ENCODE measurements at places on chromosomes 1 and 21.

GRCh38 chr1:52601991-52602855, at the start of gene GPX7:
Gene GPX7 (plus strand): TSS chr1:52602371. CDS start chr1:52602410, 39 bp downstream.
- peak; percentile 68 for ATAC-seq

DNA sequence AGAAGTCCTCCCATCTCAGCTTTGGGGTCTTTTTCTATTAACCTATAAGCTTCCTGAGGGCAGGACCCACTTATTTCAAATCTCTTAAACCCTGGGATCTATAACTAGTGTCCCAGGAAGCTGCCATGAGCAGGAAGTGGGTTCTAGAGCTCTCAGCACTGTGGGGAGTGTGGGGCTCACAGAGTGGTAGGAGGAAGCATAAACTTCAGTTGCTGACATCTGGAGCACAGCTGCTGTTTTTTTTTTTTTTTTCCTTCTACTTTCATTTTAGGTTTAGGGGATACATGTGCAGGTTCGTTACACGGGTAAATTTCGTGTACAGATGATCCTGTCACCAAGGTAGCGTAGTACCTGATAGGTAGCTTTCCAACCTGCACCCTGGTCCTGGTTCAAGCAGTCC, 59.3 kb downstream of the AK4 start:
- ATAC-seq = no peak

DNA sequence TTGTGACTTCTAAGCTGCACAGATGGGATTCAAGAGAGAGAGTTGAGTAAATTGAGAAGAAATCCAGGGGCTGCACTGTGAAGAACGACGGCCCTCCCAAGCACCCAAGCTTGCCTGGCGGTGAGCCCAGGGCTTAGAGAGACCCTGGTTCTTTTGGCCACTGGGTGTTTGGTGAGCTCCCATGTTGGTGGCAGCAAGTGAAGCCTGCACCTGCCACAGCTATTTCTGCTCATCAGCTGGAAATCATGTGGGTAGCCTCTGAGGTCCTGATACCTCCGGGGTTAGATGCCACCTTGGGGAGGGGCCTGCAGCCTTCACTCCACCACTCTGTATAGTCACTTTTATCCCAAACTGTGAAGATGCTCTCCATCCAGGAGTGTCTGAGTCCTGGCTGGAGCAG, 6.2 kb upstream of the BTG2 start:
- peak; percentile 85 for ATAC-seq

DNA sequence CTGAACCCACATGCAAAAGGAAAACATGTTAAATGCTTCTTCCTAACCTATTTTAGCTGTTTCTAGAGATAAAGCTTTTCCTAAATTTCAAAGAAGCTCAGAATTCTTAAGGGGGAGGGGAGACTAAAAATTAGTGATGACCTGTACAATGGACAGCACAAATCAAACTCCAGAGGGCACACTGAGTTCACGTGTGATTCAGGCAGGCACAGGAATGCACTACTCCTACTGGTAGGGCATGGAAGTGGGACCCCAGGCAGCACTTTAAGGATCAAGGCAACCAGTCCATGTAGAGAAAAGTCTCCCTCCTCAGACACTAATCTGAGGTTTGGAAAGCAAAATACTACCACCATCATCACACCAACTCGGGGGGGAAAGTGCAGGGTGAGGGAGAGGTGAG, 31.3 kb upstream of the CLCA4 start:
- no peak for ATAC-seq

DNA sequence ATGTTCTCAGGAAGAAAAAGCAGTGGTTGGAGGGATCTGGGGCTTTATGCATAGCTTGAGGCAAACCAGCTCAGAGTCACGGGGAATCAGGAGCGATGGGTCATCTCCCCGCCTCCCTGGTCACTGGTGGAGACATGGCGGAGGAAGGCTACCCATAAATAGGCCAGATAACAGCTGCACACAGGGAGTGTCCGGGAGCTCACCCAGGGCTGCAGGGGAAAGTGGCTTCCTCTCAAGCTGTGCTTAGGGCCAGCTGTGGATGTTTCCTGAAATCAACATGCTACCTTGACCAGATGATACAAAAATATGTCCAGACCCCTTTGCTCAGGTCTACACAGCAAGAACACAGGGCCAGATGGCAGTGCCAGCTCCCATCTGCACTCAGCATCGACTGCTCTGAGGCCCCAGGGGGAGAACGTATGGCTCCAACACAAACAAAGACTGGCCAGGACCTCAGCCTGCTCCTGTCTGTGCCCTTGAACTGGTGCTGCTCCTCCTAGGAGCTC, 27.1 kb upstream of the RERE start:
- ATAC-seq = no peak

GRCh38 chr1:192654591-192655251, 18.8 kb downstream of the RGS13 start:
- ATAC-seq = no peak

GRCh38 chr1:203388683-203389082, 37.8 kb upstream of the FMOD start:
- ATAC-seq = no peak

DNA sequence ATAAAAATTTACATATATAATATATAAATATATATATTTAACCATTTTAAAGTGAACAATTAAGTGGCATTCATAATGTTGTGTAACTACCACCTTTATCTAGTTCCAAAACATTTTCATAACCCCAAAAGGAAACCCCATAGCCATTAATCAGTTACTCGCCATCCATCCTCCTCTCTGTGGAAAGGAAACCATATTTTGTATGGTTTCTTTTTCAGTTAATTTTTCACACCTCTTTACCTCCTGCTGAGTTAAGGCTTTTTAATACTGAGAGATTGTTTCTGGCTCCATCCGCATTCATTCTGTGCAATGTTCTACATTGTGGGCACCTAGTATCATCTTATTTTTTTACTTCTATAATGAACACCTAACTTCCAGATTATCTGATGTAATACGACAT, 512.1 kb downstream of the LMO4 start:
- no peak for ATAC-seq
